Small intestine (tissue), 16 donors: ENCODE measurements at places on chromosomes 5 and 9. TPM values are rescaled to one million over a fixed set of nuclear protein-coding genes. Genes with fewer than 3 reads are reported as not detected.

The SEMA6A gene
- polyA plus RNA-seq, result 13.2 TPM

The FOXD4L3 gene
- not detected for polyA plus RNA-seq

The SPATA31A3 gene
- not detected for polyA plus RNA-seq

The PKD2L2 gene
- polyA plus RNA-seq, result 0.12 TPM

The STKLD1 gene
- 0.79 TPM for polyA plus RNA-seq

The SH3GL2 gene
- polyA plus RNA-seq, result not detected

The ARL15 gene
- 61.9 TPM for polyA plus RNA-seq

DNA sequence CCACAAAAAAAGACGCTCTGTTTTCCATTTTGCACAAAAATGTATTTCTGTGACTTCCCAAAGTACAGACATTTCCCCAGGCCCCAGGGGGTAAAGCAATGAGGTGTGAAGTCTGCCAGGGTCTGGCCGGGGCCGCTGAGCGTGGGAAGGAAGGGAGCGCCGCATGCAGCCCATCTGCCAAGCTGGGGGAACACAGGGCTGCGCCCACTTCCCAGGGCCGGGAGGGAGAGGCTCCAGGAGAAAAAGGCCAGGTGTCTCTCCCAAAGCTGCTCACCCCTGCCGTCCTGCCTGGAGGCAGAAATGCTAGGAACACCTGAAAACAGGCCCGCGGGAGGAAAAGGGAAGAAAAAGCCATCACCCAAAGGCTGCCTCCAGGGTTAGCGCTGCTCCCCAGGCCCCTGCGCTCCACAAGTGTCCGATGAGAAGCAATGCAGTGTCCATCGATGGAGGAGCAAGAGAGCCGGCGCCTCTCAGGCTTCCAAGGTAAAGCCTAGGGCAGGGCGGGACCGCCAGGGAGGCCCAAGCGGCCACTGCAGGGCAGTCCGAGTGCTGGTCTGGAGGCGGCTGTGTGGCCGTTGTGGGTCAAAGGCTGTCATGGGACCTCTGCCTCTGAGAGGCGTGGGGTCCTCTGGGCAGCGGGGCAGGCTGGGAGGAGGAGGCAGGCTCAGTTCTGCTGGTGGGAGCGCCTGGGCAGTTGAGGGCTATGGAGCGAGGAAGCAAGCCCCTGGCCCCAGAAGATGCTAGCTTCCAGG lies 6.0 kb upstream of the ZDHHC12 start:
- no peak for DNase-seq

GRCh38 chr5:107505763-107506534 lies 164.8 kb downstream of the EFNA5 start:
- DNase-seq, result peak; percentile 37

GRCh38 chr9:110095776-110096175 lies 112.2 kb downstream of the C9orf152 start:
- no peak for DNase-seq

DNA sequence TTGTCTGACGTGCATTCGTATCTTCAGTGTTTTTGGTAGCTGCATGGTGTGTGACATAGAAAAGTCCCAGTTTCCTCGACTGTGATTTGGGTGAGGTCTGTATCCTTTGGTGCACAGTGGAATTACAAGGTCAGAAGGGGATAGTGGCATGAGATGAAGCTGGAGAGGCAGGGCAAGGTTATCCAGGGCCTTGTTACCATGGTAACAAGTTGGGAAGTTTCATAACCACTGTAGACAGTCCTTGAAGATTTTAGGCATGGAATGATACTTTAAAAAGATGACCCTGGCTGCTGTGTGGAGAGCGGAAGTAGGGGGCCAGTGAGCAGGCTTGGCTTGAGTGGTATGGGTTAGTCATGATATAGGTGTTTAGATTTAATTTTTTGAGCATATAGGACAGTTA lies 11.9 kb downstream of the EHMT1 start:
- no peak for DNase-seq

DNA sequence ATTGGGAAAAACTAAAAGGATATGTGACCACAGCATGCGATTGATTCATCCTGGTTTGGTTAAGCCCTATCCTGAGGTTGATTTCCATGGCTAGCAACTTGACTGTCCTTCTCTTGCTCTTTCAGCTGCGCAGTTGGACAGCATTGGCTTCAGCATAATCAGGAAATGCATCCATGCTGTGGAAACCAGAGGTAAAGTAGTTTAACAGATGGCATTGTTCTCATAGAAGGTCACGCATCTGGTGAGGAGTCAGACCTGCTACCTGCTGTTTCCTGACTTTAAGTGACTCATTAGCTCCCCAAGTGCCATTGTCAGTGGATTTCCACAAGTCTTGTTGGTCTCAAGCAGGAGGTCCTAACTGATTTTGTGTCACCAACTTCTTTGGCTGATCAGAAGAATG lies 266.9 kb downstream of the ARHGAP26 start:
- DNase-seq, result no peak

DNA sequence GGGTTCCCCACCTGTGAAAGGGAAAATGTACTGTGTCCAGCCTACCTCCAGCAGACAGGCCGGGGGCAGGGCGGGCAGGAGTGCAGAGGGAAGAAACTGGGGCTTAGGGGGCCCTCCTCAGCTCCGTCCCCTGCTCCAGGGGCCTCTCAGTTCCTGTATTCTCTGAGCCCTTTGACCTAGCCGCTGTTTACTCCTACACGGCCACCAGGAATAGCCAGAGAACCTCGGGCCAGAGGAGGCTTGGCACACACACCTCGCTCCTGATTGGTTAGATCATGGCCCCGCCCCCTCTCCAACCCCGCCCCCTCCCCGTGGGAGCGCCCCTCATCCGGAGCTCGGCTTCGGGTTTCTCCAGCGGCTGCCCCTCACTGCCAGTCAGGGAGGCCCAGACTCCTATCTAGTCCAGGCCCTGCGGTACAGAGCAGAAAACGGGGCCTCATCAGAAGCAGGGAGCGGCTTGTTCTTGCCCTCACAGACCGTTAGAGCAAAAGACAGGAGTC lies 2.2 kb downstream of the ST6GALNAC6 start:
- DNase-seq, result peak; percentile 62

DNA sequence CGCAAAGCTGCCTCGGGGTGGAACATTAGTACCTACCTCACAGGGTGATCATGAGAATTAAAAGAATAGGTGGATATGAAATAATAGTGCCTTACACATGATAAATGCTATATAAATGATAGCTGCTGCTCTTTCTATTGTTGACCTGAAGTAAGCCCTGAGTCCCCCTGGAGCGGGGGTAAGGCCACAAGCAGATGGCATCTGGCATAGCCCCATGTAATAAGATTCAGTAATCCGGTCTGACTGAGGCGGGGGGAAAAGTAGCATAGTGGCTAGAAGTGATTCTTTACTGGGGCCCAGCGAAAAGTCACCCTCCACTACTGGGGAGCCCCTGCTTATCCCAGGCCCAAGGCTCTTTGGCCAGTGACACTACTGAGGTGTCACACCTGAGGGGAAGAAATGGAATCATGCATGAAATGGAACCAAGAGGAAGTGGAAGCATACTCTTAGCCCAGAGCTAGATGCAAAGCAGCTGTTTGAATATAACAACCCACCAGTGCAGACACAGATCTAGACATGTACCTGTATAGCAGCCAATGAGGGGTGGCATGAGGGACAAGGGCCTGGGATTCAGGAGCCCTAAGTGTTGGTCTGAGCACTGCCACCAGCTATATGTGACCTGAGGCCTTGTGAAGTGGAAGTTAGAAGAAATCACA lies 16.1 kb upstream of the FGFR4 start:
- DNase-seq, result no peak

GRCh38 chr5:442335-443238 lies at the start of gene EXOC3:
Gene EXOC3 (plus strand): TSS chr5:443176. CDS start chr5:446206, 3,030 bp downstream.
- DNase-seq, result peak; percentile 70

GRCh38 chr9:2704504-2704903 lies 12.8 kb upstream of the KCNV2 start:
- DNase-seq, result no peak

DNA sequence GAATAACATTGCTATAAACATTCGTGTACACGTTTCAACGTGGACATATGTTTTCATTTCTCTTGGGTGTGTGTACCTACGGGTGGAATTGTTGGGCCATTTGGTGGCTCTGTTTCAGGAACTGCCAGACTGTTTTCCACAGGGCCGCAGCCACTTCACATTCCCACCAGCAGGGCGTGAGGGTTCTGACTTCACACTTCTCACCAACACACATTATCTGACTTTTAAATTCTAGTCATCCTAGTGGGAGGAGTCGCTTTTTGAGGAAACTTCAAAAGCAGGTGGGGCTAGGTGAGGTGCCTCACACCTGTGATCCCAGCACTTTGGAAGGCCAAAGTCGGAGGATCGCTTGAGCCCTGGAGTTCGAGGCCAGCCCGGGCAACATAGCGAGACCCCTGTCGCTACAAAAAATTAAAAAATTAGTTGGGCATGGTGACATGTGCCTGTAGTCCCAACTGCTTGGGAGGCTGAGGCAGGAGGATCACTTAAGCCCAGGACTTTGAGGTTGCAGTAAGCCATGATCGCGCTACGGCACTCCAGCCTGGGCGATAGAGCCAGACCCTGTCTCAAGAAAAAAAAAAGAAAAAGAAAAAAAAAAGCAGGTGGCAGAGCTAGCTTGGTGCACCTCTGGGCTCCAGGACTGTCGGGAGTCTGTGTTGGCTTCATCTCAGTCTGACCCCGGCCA lies 28.5 kb downstream of the TSPAN17 start:
- peak; percentile 23 for DNase-seq

DNA sequence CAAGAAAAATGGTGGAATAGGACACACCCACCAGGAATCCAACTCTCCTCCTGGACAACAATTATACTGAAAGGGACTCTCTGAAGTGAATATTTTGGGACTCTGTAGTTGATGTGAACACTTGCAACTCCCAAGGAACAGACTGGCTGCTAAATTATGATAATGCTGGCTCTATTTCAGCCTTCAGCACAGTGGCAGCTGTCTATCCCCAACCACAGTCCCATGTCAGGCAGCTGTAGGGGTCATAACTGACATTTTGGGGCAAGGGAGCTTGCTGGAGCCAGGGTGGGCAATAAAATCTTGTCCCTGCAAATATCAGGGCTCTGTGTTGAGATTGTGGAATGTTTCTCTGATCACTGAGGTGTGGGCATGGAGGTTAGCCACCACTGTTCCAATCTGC lies 14.2 kb downstream of the SPATA31E1 start:
- DNase-seq, result no peak

- DNase-seq, result no peak
These were observed 1.2 kb downstream of the UHRF2 start for GRCh38 chr9:6414247-6414641.

- DNase-seq, result no peak
These were observed 85.1 kb upstream of the LRRTM2 start for GRCh38 chr5:138960145-138960692.

DNA sequence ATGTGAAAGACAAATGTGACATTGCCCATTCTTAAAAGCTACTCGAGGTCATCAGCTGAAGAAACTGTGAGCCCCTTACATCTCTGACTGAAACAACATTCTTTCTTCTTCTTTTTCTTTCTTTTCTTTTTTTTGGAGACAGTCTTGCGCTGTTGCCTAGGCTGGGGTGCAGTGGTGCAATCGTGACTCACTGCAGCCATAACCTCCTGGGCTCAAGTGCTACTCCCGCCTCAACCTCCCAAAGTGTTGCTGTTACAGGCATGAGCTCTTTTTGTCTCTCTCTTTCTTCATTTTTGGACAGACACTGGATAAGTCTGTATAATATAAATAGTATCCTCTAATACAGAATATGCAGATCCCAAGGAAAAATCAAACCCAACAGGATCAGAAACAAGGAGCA lies 263.7 kb upstream of the KLF9 start:
- DNase-seq, result no peak

DNA sequence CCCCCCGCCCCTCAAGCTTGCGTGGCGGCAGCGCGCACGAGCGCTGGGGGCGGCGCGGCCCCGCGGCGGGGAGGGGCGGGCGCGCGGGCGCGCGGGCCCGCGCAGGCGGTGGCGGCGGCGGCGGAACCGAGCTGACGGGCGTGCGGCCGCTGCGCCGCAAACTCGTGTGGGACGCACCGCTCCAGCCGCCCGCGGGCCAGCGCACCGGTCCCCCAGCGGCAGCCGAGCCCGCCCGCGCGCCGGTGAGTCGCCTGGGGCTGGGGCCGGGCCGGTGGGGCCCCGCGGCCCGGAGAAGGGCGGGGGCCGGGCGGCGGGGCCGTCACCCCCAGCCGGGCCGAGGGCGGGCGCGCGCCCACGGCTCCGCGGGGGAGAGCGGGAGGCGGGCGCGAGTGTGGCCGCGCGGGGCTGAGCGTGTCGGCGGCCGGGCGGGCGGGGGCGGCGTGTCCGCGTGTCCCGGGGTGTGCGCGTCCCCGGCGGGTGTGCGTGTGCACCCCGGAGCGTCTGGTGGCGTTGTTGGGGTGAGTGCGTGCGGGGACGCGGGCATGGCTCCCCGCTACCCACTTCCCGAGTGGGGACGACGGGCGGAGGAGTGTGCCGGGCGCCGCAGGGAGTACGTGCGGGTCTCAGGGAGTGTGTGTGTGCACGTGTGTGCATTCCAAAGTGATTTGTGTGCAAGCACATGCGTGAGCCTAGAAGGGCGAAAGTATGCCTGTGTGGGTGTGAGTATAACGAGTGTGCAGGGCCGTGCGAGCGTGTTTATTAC lies at the start of gene NEK6:
Gene NEK6 (plus strand): TSS at position 106 of the 763 bp plus-strand sequence. CDS start 44,016 bp downstream, outside the sequence.
- peak; percentile 41 for DNase-seq

DNA sequence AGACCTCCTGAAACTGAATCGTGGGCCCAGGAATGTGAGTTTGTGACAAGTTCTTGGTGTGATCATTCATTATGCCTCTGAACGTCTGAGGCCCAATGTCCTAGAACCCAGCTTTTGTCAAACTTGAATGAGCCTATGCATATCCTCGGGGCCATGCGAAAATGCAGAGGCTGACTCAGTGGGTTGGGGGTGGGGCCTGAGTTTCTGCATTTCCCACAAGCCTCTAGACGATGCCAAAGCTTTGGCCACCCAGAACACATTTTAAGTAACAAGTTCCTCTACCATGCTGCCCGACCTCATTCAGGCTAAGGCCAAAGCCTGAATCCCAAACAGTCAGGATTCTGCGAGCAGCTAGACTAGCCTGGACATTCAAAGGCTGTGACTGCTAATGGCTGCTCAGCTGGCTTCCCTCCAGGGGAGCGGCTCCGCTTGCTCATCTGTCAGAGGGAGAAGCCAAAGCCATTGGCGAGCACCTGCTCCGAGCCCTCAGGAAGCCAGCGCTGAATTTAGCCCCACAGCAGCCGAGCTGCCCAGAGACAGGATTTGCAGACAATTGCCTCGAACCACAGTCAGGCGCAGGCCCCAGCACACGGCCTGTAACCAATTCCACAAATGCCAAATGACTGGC lies 177.5 kb downstream of the ZDHHC21 start:
- no peak for DNase-seq

DNA sequence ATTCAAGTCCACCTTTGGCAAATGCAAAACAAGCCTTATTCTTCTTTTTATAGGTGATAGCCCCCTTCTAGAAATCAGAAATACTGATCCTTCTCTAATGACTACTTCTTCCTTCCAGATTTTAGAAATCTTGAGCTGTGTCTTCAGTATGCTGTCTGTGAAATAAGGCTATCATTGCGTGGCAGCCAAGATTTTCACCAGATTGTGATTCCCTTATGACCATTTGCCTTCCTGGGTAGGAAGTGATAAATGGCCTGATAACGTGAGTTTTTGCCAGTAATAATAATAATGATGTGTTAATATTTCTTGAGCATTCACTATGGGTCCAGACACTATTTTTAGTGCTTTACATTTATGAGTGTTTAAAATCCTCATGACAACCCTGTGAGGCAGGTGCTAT lies 80.9 kb downstream of the PIP5K1B start:
- DNase-seq, result no peak

- no peak for DNase-seq
These were observed 328.6 kb downstream of the CYLC2 start for GRCh38 chr9:103323699-103324098.
